ENCODE measurements at places on chromosomes 6 and 20. TPM values are rescaled to one million over a fixed set of nuclear protein-coding genes. Genes with fewer than 3 reads are reported as not detected.

Gene BPIFB1
- total RNA-seq = not detected

Gene ELOVL4
- 6.4 TPM for total RNA-seq

Gene CST2
- not detected for total RNA-seq

Gene MTHFD1L
- 10.4 TPM for total RNA-seq

Gene OPRM1
- total RNA-seq = not detected

GRCh38 chr6:161271343-161272030 lies 2.4 kb downstream of the AGPAT4 start:
- H3K4me3 ChIP-seq = no peak overlapping the region
- no peak for DNase-seq
- no peaks in the 10 kb centered on the region for H3K36me3 ChIP-seq
- H3K4me1 ChIP-seq = no peaks in the 10 kb centered on the region
- no peak overlapping the region for H3K27ac ChIP-seq

DNA sequence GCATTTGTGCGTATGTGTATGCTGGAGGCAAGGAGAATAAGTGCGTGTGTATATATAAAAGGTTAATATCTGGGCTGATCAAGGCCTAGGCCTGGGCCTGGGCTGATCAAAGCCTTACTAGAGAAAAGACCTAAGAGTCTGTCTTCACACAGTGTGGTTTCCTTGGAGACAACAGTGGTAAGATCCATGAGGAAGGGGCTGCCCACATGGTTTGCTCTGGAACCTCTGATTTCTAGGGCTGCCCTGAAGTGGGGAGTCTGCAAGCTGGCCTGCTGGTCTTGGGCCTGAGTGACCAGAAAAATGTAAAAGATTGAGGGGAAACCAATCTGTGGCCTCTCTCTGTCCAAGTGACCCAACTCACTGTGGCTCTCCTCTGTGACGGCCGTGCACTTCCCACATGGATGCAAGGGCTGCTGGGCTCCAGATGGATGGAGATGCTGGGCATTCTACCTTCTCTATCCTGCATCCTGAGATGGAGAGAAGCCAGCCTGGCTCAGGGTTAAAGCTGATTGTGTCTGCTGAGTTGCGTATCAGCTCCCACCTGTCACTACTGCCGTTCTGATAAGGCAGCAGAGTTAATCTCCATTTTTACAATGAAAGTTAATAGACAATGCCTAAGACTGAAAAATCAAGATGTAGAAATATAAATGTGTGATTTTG lies 90.3 kb upstream of the NXT1 start:
- H3K4me3 ChIP-seq = no peak overlapping the region
- no peak overlapping the region for H3K27ac ChIP-seq
- no peak for DNase-seq

GRCh38 chr6:159640322-159640721 lies 52.7 kb downstream of the SOD2 start:
- no peaks in the 10 kb centered on the region for H3K27me3 ChIP-seq
- H3K4me3 ChIP-seq = no peak overlapping the region
- H3K36me3 ChIP-seq = no peaks in the 10 kb centered on the region
- no peak for DNase-seq
- H3K4me1 ChIP-seq = no peaks in the 10 kb centered on the region

DNA sequence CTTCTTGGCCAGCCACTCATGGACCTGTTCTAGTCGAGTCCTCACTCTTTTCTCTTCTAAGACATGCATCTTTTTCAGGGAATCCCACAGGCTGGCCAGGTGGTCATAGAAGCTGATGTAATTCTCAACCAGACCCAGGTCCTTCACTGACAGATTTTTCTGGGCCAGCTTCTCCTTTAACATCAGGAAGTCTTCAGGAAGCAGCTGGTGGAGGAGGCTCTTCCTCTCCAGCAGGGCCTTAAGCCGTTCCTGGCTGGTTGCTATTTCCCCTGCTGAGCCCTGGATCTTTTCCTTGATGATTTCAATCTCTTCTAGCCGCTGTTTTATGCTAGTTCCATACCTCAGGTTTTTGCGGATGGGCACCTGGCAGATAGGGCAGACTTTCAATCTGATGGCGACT lies 28.6 kb downstream of the DDX27 start:
- H3K27me3 ChIP-seq = no peaks in the 10 kb centered on the region
- DNase-seq = no peak
- peaks cover 94% of the 10 kb centered on the region for H3K36me3 ChIP-seq
- no peak overlapping the region for H3K4me3 ChIP-seq
- H3K27ac ChIP-seq = no peak overlapping the region
- H3K4me1 ChIP-seq = no peaks in the 10 kb centered on the region

- no peaks in the 10 kb centered on the region for H3K27me3 ChIP-seq
- H3K36me3 ChIP-seq = no peaks in the 10 kb centered on the region
- H3K27ac ChIP-seq = no peak overlapping the region
Observed at GRCh38 chr6:121765060-121765459, 329.6 kb downstream of the GJA1 start.

- no peak overlapping the region for H3K27ac ChIP-seq
- no peak overlapping the region for H3K4me3 ChIP-seq
- H3K27me3 ChIP-seq = no peaks in the 10 kb centered on the region
- DNase-seq = no peak
Observed at GRCh38 chr6:116966675-116967576, 89.9 kb downstream of the RFX6 start.

- no peak overlapping the region for H3K4me3 ChIP-seq
- no peaks in the 10 kb centered on the region for H3K36me3 ChIP-seq
- H3K27me3 ChIP-seq = no peaks in the 10 kb centered on the region
- no peak for DNase-seq
- H3K4me1 ChIP-seq = no peaks in the 10 kb centered on the region
Observed at GRCh38 chr6:92479831-92480230, 939.5 kb downstream of the EPHA7 start.

Data from ascending aorta (tissue), 2 donors.